ENCODE measurements at places on chromosomes 4 and X.

- no peak for DNase-seq
Observed at GRCh38 chr4:163744861-163745260, 250.4 kb downstream of the TMA16 start.

DNA sequence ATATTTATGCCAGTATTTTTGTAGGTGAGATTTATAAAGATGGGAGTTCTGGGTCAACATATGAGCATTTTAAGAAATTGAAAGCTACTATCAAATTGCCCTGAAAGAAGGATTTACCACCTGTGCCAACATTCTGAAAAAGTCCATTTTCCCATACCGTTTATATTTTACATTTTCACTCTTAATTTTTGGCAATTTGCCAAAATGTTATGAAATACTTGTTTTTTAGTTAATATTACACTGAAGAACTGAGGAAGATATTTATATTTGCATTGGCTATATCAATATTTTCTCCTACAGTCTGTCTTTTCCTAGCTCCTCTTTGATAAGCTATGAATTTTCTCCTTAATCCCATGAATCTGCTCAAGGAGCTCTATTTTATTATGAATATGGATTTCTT is 52.4 kb downstream of the DCHS2 start:
- no peak for DNase-seq

- DNase-seq: no peak
Observed at GRCh38 chrX:100584611-100585010, at the start of gene TNMD. Gene TNMD (plus strand): TSS chrX:100584936. CDS start chrX:100585019, 83 bp downstream.

DNA sequence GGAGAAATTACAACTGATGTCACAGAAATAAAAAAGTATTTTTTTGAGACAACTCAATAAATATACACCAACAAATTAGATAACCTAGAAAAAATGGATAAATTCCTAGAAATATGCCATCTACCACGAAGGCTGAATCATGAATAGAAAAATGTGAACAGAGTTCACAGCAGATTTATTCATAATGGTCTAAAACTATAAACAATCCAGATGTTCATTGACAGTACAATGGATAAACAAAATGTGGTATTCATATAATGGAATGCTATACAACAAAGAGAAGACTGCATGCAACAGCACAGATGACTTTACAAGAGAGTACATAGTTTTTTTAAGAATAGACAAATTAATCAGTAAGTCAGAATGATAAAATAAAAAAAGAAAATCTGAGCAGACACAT is 55.2 kb downstream of the CLOCK start:
- no peak for DNase-seq

DNA sequence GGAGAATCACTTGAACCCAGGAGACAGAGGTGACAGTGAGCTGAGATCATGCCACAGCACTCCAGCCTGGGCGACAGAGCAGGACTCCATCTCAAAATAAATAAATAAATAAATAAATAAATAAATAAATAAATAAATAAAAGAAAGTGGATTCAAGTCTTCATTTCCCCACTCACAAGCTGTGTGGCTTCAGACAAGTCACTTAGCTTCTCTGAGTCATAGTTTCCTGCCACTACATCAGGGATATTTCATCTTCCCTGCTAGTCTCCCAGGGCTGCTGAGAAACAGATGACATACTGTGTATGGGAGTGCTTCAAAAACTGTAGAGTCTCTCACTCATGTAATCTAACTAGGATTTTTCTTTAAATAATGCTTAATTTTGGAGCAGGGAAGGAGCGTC is 37.2 kb downstream of the TBC1D9 start:
- no peak for DNase-seq

GRCh38 chr4:85370400-85371032 is 104.4 kb upstream of the ARHGAP24 start:
- DNase-seq: no peak

DNA sequence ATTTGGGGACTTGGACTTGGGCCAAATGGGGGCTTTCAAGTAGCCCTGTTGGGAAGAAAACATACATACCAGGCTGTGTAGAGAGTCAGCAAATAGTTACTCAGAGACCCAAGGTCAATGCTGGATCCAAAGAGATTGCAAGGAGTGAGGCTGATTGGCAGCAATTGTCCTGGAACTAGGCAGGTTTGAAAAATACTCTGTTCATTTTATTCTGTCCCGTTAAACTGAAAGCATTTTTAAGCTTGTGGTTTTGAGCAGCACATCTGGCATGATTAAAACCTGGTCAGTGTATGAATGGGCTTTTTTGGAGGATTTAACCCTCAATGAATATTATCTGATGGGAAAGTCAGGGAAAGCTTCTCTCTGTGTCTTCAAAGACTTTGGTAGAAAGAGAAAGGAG is 294.3 kb upstream of the BOD1L1 start:
- DNase-seq: no peak

- DNase-seq: no peak
Observed at GRCh38 chr4:186342582-186342981, 76.6 kb downstream of the F11 start.

Measured in caudate nucleus (tissue), 63 donors.